Kidney epithelial cell (primary cell): ENCODE measurements at places on chromosomes 3 and 15.

DNA sequence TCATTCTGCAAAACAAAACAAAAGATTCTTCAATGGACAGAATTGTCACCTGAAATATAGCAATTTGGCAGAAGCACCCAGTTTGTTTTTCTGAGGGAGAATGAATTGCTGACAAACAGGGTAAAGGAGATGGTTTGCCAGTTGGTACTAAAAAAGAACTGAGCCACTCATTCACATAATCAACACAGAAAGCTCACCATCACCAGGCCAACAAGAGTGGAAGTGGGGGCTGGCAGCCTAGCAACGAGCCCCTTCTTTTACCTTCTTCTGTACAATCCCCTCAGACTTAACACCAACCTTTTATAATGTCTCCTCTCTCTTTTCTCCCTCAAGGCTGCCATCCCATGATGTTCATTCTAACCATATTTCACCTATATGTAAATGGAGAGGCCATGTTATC, 5.9 kb downstream of the TOP2B start:
- no peak for DNase-seq

DNA sequence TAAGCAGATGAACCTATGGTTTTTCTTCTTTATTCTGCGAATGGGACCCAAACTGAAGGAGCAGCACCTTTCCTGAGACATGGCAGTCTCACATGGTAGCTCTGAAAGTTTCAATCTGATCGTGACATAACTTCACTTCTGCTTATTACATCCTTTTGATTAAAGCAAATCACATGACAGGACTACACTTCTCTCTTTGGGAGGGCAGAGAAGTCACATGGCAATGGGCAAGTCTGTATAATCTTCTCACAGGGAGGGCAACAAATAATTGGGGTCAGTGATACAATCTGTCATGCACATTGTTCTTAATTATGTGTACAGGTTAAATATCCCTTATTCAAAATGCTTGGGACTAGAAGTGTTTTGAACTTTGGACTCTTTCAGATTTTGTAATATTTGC, 21.6 kb downstream of the NCBP2 start:
- no peak for DNase-seq

GRCh38 chr3:190208196-190208595, 87.5 kb upstream of the P3H2 start:
- no peak for DNase-seq

- DNase-seq, result no peak
Observed at GRCh38 chr3:57059411-57059810, 1.1 kb upstream of the SPATA12 start.

GRCh38 chr3:128427175-128427857, 39.4 kb downstream of the DNAJB8 start:
- no peak for DNase-seq

DNA sequence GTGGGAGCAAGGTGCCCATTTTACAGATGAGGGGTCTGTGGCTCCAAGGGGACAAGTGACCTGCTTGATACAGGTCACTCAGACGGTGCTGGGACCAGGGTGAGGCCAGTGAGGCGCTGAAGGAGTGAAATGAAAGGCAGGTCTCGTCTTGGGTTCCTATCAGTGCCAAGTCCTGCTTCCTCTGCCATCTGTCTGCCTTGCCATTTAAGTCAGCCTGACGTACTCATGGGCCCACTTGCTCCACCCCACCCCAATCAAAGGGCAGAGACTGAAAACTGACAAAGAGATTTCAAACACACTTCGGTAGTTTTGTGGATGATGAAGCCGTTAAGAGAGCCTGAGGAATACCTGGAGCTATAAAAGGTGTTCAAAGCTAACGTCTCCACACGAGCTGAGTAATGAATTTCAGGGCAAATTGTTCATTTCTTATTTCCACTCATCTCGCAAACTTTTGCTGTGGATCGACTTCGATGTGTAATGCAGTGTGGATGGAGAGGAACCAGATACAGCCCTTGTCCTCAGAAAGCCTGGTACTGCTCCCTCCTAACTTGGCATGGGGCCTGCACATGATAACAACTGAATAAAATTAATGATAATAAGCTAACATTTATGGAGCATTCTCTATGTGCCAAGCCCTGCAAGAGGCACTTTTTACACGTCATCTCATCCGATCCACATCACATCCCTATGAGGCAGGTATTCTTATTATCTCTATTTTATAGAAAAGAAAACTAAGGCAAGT, 36.6 kb downstream of the ATP2B2 start:
- DNase-seq, result no peak

GRCh38 chr3:87082796-87083440, 92.0 kb upstream of the VGLL3 start:
- DNase-seq, result peak; percentile 25

GRCh38 chr3:51891242-51892039, 11.7 kb downstream of the IQCF1 start:
- DNase-seq, result no peak

- no peak for DNase-seq
Observed at GRCh38 chr3:23583980-23584740, 221.6 kb upstream of the UBE2E1 start.

DNA sequence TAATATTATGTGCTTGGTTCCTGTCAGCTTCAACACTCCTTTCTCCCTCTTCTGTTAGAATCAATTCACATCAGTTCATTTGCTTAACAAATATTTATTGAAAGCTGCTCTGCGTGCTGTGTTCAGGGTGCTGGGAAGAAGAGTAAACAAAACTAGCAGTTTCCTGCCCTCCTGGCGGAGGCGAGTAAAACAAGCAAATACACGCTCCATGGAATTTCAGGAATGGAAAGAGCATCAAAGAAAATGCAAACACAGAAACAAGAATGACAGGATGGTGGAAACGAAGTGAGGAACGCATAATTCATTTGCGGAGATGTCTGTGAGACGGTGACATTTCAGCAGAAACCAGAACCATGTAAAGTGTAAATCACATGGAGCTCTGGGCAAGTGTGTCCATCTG, 49.4 kb upstream of the SPTSSB start:
- DNase-seq, result no peak

GRCh38 chr15:98953968-98954367, 53.6 kb downstream of the PGPEP1L start:
- no peak for DNase-seq

DNA sequence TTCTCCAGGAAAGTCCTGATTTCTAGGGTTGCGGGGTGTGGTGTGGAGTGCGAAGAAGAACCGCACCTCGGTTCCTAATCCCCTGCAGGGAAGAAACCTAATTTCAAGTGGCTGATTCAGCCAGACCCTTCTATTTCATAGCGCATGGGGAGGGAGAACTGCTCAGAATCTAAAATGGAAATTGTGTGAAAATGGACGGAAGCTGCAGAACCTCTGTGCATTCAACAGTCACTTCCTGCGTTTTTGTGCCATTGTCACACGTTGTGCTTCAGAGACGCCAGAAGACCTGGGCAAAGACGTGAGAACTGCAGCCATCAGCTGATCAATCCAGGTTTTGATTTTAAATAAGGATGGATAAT, 1.2 kb downstream of the SIDT1 start:
- DNase-seq, result no peak

- no peak for DNase-seq
Observed at GRCh38 chr15:36905908-36906307, 194.4 kb downstream of the MEIS2 start.

- DNase-seq, result no peak
Observed at GRCh38 chr3:177665122-177665808, 468.0 kb upstream of the TBL1XR1 start.

DNA sequence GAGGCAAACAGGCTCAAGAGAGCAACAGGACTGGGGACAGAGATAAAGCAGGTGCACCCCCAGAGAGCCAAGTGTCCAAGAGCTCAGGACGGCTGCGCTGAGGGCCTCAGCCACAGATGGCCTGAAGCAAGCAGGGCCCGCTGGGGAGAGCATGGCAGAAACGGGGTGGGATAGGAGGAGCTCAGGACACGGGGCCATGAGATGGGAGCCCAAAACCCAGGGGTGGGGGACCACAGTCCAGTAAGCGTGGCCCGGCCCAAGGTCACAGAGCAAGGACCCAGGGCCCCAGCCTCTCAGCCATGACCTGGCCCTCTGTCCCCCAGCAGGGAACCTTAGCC, 9.5 kb downstream of the DUSP7 start:
- no peak for DNase-seq

GRCh38 chr3:105865016-105865623, 3.7 kb downstream of the CBLB start:
- DNase-seq, result no peak

DNA sequence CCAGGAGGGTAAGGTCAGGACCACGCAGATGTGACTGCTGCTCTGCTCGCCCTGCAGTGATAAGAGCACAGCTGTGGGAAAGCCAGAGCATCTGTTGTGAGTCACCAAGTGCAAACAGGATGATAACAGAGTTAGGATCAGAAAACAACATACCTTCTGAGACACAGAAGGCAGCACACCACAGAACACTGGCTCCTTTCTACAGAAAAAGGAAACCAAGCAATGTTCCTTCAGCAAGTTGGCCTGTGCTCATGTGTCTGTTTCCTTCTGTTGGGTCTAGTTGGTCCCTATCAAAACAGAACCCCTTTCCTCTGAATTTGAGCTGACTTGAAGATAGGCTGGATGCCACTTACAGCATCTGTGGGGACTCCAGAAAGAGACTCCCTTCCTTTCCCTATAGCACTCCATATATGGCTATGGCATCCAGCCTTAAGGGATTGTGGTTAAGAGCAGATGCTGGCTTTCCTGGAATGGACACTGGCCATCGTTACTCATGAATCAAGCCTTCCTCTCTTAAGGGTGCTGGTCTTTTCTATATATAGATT, 440.7 kb upstream of the THBS1 start:
- DNase-seq, result peak; percentile 52

DNA sequence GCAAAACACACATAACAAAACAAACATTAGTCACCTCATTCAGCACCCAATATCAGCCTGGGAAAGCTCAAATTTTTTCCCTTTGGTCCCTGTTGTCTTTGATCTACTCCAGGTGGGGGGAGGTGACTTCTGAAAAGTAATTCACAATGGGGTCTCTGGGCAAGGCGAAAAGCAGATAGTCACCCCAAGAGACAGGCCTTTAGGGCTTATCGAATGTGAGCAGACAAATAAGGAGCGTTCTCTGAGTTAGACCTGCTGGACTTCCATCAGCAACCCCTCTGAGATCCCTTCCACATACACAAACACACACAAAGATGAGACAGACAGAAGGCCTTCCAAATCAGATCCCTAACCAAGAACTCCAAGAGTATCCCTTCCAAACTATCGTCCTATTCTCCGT, 171.0 kb upstream of the SMAD3 start:
- DNase-seq, result no peak

DNA sequence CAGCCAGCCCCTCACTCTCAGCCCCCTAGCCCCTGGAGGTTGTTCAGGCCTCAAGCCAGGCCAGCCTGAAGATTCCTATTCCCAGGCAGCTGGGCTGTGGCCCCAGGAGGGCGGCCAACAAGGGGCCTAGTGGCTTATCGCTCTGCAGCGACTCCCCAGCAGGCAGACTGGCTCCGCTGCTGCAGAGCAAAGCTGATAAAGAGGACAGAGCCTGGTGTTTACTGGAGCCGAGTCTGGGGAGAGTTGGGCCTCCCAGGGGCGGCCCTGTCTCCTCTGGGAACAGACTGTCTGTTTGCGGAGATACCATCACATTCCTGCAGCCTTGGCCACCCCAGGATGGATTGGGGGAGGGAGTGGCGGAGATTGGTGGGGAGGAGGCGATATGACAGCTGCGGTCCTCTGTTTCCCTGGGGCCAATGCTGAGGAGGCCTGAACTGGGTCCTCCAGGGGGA, 22.4 kb upstream of the SMAD6 start:
- no peak for DNase-seq

DNA sequence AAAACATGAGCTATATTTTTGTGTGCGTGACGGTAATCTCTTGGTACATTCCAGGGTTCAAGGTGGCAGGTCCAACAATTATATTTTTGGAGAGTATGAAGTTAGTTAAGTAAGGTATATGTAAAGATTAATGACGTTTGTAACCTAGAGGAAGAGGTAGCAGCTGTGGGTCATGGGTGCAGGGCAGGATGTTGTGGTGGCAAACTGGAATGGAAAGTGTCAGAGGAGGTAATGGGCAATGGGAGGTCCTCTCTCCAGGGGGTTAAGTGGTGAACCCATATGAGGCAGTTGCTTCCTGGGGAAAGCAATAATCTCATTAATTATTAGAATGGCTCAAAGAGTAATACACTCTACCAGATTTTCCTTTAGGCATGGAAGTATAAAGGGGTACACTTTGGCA, 1.0 kb upstream of the CD200R1L start:
- no peak for DNase-seq

GRCh38 chr15:44308415-44308814, 19.9 kb downstream of the GOLM2 start:
- DNase-seq, result no peak

DNA sequence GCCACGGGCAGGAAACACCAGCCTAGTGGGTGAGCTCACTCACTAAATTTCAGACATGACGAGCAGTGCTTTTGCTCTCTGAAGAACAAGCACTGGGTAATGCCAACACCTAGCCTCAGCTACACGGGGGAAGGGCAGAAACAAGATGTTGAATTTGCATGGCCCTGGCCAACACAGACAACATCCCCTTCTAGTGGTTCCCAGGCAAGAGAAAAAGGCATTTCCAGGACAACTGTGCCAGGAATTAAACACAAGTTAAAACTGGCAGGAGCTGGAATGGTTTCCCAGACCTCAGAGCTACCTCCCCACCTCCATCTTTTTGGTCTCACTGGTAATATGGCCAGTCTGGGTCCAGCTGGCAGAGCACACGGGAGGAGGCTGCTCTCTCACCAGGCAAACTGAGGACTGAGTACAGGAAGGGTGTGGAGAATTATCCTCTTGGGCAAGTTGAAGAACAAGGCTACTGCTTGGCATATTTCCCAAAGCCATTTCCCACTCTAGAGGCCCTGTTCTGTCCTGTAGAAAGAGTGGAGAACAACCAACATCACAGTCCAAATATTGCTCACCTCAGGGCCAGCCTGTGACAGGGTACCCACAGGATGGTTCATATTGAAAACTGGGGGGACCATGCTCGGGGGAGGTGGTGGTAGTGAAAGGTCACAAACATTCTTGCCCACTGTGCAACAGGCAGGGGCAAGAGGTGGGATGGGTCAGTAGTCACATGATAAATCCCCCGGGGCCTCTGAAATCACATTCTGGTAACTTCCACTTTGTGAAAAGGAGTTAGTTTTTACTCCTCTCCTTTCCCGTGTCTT, 26.5 kb downstream of the TSPAN3 start:
- no peak for DNase-seq

DNA sequence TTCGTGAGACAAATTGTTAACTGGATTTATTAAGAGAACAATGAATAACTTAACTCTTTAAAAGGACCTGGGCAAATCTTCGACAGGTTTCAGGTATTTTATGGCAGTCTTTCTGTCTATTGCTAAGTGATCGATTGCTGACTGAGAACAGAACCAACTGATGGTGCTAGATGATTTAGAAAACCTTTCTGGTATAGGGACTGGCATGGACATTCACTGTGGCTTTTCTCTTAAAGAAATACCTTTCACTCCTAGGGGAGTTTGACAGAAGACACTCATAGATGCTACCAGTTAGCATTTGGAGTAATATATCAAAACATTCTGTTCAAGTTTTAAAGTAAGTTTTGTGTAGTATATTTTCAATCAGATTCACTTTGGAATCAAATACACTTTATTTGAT, 654 bp downstream of the PPARG start:
- DNase-seq, result no peak
